ENCODE measurements at places on chromosomes 12 and 14.

GRCh38 chr12:52214421-52214802, 18.6 kb upstream of the KRT7 start:
- DNase-seq, result no peak

GRCh38 chr14:103517174-103517566, 5.5 kb downstream of the CKB start:
- no peak for DNase-seq

GRCh38 chr14:63895510-63895909, 42.7 kb downstream of the SYNE2 start:
- no peak for DNase-seq

DNA sequence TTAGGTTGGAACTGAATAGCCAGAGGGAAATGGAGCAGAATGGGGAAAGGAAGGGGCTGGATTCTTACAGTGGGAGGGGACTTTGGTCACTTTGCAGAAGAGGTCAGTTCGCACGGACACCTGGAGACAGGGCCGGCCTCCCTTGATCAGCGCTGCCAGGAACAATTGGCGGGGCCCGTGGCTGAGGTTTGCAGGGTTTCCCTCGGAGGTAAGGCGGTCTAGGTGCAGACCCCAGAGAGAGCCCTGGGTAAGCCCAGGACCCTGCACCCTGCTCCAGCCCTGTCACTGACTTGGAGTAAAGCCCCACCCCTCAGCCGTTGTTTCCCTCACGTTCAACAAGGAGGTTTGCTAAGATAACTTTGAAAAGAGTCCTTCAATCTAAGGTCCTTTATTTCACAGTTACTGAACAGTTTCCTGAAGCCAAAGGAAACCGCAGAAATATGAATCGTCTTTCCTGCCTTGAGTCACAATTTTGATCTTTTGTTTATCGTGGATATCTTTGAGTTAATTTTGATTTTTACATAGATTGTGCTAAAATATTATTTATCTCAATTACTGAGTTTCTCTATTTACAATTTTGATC, 231.4 kb upstream of the RTL1 start:
- DNase-seq, result no peak

- DNase-seq, result no peak
Observed at GRCh38 chr14:102902523-102903247, 19.8 kb upstream of the AMN start.

DNA sequence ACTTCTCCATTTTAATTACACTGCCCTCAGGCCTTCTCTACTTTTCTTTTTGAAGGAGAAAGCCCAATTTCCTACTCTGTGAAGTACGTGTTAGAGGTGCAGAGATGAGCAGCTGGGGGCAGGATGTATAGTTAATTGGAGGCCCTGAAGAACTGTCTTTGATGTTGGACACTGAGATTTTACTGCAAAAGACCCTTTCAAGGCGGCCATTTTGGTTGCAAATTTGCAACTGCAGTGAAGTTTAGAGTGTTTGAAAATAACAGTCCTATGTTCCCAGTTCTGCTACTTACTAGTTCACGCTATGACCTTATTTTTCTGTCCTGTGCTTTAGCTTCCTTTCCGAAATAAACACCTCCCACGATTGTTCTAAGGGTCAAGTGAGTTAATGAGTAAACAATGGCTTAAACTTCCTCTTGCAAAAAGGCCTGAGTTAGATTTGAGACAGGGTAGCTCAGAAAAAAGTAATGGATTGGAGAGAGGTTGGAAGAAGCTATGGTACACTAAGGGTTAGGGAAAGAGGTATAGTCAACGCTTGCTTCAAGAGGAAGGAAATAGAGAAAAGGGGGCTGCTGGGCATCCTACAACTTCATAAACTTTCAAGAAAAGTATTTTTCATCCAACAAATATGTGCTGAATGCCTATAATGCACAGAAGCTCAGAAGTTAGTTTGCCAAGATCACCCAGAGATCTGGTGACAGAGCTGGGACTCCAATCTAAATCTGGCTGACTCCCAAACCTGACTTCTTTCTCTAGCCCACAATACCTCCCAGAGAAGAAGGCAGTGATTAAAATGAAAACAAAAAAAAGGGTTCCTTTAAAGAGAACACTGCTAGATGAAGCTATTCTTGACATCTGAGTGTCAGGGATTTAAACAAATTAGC, 26.4 kb upstream of the DICER1 start:
- no peak for DNase-seq

- no peak for DNase-seq
Observed at GRCh38 chr14:94376108-94376975, 12.1 kb downstream of the SERPINA1 start.

- no peak for DNase-seq
Observed at GRCh38 chr12:57765003-57765697, 1.7 kb downstream of the CYP27B1 start.

GRCh38 chr12:44915958-44916357, 39.8 kb upstream of the NELL2 start:
- DNase-seq, result no peak

GRCh38 chr12:27901959-27902358, 70.6 kb downstream of the PTHLH start:
- no peak for DNase-seq
